Activated CD4-positive, alpha-beta T cell treated with anti-CD3 and anti-CD28 coated beads, Interleukin-2, amount 50 U/mL, for 4 hours (primary cell): ENCODE measurements at places on chromosomes 4 and X.

DNA sequence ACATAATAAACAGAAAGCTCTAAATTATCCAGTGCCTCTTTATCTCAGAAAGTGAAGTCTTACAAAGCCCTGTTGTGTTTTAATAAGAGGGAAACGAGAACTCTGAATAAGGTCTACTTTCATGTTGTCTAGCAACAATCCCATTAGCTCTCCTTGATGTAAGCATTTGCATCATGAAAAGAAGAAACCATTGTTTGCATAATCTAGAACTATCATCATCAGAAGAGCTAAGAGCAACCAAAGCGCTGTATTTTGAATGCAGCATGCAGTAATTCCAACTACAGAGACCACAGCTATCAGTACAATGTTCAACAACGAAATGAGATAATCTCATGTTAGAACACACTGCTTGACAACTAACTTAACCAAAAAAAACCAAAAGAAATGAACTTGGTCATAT is 257.1 kb downstream of the CAMK2D start:
- DNase-seq = no peak

- no peak for DNase-seq
Observed at GRCh38 chrX:32525234-32525633, 686.1 kb downstream of the DMD start.

GRCh38 chr4:161280929-161281328 is 882.9 kb downstream of the FSTL5 start:
- no peak for DNase-seq

GRCh38 chr4:47462799-47463234 is 685 bp downstream of the COMMD8 start:
- no peak for DNase-seq

DNA sequence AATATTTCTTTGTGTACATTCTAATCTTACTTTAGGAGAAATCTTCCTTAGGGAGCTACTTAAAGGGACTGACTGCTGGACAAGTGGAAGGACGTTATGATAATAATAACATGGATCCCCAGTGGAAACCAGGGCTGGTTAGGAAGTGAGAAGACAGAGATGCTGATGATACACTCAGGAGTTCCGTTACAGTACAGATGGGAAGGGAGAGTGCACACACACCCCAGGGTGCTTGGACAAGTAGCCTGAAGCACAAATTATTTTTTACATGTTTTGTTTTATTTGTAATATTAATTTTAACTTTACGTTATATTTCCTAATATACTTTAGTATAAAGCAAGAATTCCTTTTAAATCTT is 84.1 kb downstream of the BMPR1B start:
- DNase-seq = no peak

DNA sequence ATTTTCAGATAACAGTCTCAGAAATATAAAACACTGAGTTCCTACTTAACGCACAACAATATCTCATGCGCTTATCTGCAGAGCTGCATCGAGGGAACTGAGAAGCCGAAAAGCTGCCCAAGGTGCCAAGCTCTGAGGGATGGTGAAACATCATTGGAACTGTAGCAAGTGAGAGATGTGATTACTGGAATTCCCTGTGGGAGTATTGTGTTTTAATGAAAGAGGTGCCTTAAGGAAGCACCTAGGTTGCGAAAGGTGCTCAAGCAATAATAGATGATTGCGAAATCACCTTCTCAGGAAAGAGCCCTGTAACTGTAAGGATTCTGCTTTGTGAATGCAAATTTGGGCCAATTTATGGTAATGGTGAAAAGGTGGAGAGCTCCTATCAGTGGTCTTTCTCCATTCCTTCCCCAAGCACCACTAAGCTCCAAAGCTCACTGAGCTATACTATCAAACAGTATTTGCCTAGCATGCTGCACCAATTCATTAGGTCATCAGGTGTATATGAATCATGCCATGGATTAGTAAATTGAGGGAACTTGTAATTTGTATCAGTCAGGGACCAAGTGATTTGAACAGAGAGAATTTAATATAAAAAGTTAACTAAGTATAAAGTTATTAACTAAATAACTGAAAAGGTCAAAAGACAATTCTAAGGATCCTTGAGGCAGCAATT is 59.0 kb upstream of the ATP8A1 start:
- no peak for DNase-seq

DNA sequence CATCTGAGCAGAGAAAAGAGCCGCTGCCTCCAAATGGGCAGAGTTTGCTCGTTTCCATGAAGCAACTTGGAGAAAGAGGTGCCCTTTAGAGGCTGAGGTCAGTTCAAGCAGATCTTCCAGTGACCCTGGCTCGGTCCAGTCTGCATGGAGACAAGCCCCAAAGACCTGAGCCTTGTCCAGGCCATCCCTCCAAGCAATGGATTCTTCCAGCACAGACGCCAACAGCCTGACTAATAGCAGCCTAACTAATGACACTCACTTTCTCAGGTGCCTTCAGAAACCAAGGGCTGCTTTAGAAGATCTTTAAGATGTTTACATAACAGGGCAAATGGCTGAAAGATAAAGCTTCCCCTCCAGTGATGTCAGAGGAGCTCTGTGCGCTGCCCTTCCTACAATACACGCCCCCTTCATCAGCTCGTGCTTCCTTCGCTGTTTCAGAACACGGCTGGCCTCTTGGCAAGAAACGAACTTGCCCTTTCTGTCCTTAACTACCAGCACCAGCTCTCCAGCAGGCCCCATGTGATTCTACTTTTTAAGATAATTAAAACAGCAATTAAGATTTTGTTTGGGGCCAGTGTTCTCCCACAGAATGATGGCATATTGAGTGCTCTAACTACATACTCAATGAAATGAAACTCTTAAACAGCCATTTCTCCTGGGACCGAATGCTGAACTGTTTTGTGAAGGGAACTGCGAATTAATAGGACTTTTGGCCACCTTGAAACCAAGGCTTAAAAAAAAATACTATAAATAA is 119.0 kb downstream of the GPR143 start:
- no peak for DNase-seq

DNA sequence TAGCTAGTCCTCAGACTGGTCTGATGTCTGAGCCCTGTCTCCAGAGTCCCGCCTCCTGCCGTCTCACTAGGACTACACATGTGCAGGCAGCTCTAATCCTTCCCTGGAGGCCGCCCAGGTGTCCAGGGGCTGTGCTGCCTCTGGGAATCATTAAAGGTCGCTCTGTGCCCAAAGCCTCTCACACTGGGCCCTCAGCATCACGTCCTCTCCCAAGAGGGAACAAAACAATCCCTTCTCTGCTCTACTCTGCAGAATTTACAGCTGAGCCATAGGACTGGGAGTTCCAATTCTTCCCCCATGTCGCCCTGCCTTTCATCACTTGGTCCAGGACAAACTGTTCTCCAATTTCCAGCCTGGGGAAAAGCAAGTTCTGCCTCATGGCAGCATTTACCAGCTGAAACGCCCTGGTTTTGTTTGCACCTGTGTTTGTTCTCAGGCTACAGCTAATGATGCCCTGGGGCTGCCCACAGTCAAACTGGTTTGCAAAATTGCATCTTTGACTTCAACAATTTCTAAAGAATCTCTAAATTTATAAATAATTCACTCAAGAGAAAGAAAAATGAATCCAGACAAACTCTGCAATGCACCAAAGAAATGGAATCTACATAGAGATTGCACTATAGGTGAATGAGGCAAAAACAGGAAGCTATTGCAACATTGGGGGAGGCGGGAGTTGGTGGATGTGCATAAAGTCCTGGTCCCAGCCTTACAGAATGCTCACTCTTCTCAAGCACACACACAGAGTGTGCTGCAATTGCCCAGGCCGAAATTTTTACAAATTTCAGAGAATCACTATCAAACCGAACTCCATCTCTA is 7.2 kb upstream of the MRFAP1 start:
- no peak for DNase-seq

DNA sequence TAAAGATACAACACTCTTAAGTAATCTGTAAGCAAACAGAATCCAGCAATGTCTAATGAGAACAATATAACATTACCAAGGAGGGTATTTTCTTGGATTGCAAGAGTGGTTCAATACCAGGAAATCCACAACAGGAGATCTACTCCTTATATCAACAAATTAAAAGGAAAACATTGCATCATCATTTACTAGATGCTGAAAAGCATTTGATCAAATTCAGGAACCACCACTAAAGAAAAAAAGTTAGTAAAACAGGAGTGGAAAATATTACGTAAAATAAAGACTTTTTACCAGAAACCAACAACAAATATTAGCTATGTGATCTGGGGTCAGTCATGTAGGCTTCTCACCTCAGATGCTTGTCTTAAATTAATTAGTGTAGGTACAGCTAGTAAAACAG is 66.8 kb upstream of the MAB21L2 start:
- DNase-seq = no peak

- DNase-seq = no peak
Observed at GRCh38 chrX:916230-916599, 285.6 kb downstream of the SHOX start.

DNA sequence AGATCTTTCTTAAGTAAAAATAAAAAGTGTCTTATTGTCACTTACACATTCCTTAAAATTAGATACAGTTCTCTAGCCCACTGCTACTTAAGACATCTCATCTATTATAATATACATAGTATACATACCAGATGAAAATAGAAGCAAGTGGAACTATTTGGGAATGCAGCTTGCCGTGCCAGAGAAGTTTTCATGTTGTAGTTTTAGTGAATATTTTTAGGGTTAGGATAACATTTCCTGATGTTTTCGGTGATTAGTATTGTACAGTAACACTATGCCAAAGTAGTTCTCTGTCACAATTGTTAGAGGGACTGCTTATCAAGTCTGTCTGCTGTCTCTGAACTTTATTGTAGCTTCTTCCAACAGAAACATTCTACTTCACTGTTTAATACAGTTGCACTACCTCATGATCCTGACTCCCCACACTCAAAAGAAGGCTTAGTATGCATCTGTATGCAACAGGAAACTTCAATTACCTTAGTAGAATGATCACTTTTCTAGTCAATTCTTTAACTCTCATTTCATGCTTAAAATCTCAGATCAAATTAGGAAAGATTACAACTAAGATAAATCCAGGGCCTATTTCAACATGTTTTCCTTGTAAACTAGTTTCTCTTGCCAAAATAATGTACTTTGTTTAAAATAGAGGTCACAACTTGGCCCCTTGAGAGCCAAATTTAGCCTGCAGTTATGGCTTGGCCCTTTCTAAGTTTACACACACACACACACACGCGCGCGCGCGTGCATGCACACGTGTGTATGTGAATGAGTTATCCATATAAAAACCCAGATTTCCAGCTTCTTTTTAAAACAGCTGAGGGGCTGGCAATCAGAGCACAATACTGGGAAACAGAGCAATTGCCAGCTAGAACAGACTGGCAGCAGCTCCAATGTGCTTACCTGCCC is 42.3 kb upstream of the SRPX start:
- DNase-seq = no peak

GRCh38 chrX:136210243-136210642 is 41.0 kb downstream of the MAP7D3 start:
- DNase-seq = no peak

GRCh38 chr4:52743444-52744019 is 7.7 kb downstream of the ERVMER34-1 start:
- no peak for DNase-seq

GRCh38 chr4:99234331-99235010 is 15.4 kb upstream of the ADH6 start:
- DNase-seq = no peak

DNA sequence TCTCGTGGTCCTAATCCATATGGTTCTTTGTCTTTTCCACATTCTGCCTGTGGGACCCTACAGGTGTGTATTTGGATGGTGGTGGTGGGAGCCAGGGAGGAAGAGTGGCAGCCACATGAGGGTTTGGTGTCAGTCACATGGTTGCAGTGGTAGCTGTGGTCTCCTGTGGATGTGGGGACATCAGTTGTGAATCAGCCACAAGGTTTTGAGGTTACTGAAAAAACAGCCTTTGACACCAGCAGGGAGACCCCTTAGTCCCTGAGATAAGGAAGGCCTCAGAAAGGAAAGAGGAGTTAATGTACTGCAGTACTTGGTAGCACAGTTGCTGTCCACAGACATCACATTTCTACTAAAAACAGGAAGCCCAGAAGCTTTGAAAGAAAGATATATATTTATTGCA is 15.8 kb upstream of the GAGE10 start:
- DNase-seq = no peak

DNA sequence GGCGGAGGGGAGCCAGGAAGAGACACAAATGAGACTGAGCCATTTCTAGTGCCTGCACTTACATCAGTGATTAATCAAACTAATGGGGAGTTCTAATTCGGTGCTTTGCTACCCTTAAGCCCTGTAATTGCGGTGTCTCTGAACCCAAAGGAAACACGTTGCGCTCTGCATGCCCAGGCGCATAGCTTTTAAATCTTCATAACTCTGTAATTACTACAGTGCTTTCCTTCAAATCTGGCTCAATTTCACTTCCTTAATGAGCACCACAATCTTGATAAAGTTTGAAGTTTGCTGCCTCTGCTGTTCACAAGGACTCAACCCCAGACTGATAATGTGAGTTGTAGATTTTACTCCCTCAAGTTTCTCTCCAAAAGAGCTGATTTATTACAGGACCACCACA is 5.7 kb upstream of the NHS start:
- DNase-seq = no peak

GRCh38 chr4:101888472-101888871 is 97.9 kb downstream of the BANK1 start:
- no peak for DNase-seq

- DNase-seq = no peak
Observed at GRCh38 chrX:150337536-150337935, 25.6 kb upstream of the MAMLD1 start.

- no peak for DNase-seq
Observed at GRCh38 chr4:132824761-132825160, 324.3 kb upstream of the PCDH10 start.
